ENCODE measurements at places on chromosomes 3 and 15.

GRCh38 chr3:98691897-98692296, 71.2 kb upstream of the ST3GAL6 start:
- no peak for DNase-seq

- no peak for DNase-seq
Measured at GRCh38 chr3:167078070-167078622, 302.0 kb downstream of the ZBBX start.

DNA sequence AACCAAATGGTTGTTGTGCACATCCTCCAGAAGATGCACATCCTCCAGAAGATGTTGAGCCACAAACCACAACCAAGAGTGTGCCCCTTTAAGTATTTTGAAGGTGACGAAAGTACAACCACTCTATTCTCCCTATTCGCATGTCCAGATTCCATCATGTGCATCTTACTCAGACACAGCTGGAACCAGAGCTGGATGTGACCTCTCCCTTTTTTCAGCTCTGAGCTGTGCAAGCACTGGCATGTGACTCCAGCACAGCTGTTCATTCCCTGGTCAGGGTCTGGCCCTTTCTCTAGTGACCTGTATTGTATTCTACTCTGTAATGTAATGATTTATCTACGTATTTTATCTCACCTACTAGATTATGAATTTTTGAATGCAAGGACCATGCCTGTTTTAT, 29.3 kb upstream of the DLG1 start:
- no peak for DNase-seq

GRCh38 chr3:148998715-148999423, 7.5 kb downstream of the GYG1 start:
- no peak for DNase-seq

DNA sequence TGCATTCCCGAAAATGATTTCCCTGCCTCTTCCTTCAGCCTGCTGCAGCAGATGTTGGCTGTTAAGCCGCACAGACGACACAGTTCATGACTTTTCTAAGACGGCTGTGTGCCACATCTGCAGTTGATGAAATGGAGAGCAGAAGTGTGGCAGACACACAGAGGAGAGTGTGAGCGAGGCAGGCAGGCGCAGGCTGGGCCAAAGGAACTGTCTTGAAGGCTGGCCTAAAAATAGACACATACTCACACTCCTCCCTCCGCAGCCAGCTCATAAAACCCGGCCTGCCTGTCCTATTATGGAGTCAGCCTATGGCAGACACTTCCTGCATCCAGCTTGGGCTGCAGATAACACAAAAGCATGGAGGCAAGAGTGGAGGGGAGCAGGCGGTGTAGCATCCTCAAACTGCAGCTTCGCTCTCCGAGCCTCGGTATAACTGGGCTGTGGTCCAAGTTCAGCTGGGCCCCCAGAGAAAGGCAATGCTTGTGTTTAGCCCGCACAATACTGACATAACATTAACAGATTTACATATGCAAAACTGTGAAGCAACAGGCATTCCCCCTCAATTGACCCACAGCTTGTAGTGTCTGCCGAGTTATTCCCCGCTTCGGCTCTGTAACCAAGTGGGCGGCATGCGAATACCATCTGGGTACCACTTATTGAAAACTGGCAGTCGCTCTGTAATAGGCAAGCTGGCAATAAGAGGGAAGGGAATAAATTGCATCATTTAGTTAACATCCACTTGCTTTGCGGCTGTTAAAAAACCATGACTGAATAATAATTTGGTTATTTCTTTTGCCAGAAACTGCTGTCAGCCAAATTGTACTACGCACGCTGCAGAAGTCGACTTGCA, 40.8 kb downstream of the FOXP1 start:
- DNase-seq, result no peak

DNA sequence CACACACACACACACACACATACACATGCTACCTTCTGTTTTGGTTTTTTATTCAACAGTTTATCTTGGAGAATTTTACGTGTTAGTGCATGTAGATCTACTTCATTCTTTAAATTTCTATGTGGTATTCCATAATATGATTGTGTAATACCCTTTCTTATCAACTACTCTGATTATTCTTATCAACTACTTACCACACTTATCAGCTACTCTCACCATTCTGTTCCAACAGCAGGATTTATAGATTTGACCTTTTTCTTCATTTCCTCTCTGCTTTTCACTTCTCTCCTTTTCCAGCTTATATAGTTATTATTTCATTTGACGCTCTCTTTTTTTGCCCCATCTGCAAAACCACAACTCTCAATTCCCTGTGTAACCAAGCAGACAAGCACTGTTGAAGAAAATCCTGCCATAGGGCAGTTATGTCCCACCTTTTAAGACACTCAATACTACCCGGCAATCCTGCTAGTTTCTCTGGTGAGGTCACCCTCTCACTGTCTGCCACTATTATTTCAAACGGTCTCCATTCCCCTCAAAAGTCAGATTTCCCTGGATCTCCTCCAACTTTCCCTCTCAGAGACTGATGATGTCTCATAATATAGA, 56.9 kb upstream of the SATB1 start:
- DNase-seq, result no peak

DNA sequence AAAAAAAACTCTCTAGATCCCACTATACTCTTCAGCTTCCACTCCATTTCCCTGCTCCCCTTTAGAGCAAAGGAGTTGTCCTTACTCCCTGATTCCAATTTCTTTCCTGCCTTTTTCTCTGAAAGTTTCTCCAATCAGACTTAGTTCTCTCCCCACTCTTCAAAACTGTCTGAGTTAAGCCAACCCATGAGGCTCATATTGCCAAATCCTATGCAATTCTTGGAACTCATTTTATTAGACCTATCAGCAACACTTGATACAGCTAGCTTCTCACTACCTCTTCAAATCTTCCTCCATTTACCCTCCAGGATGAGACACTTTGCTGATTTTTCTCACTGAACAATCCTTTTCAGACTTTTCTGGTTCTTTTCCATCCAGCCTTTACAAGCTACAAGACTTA, 233.1 kb downstream of the THRB start:
- DNase-seq, result no peak

DNA sequence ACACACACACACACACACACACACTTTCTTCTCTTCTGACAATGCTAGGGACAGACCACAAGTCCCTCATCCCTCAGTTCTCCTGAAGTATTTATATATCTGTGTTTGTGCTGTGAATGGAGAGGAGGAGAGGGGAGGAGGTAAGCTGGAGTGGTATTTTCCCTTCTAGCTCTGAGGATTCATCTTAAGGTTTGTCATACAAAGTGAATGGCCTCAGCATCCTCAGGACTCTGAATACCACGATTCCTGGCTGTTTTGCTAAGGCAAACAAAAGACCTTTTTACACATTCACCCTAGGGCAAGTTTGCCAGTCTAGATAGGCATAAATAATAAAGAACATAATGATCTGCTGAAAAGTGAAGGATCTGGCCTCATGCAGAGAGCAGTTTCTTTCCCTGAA, 65.7 kb upstream of the CHMP2B start:
- no peak for DNase-seq

DNA sequence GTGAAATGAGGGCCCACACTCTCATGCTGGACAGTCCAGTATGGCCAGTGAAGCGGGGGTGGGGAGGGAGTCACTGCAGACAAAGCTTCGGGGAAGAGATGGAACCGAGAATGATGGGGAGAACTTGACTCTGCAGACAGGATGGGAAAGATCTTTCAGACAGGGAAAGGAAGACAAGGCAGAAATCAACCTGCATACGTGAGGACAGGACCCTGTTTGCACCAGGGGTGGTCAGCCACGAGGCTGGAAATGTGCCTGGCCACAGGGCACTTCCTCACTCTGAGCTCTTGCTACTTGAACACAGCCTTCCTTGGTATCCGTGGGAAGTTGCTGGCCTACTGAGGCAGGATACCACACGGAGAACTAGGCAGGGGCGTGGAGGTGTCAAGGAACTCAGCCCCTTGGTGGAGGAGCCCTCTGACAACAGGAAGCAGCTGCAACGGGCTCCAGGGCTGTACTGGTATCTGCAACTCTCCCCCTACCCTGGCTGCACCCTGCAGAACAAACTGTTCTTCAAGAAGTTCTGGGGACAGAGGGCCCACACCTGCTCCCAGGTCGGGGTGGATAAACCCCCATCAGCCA, 9.3 kb upstream of the SRP14 start:
- no peak for DNase-seq

All from stimulated activated CD4-positive, alpha-beta T cell treated with anti-CD3 and anti-CD28 coated beads, TNF-alpha, amount 100 ng/mL, for 4 hours (primary cell).